NCI-H1930 (cell line): ENCODE measurements at places on chromosomes 6 and 20.

DNA sequence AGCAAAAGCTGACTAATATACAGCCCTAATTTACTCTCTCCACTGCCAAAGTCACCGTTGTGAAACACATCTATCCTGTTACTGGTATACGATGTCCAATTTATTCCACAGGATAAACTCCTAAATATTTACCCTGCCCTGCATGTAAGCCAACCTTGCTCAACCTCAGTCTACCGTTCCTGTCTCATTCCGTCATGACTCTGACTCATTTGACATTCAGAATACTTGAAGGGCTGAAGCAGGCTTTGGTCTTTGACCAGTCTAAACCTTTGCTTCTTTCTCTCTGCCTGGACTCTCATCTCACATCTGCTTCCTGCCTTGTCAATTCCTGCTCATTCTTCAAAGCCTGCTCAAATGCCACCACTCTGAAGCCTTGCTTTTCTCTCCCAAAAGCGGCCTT lies 157.5 kb downstream of the SCP2D1 start:
- DNase-seq, result no peak

- no peak for DNase-seq
Measured at GRCh38 chr6:11210386-11211138, 21.9 kb downstream of the NEDD9 start.

DNA sequence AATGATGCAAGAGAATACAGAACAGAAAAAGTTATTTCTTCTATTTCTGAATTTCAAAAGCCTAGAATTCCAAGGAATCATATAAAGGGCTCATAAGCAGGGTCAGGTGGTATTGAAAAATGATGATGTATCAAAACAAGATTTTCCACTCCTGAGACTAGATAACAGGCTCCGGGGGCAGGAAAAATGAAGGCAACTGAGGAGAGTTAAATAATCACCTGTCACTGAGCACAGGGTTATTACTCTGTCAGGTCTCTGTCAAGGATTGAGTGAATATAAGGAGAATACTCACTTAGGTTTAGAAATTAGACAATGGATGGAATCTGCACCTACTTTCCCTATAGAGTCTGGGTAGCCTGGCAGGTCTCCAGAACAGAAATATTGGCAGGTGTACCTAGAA lies 76.1 kb upstream of the KHDRBS2 start:
- DNase-seq, result no peak

DNA sequence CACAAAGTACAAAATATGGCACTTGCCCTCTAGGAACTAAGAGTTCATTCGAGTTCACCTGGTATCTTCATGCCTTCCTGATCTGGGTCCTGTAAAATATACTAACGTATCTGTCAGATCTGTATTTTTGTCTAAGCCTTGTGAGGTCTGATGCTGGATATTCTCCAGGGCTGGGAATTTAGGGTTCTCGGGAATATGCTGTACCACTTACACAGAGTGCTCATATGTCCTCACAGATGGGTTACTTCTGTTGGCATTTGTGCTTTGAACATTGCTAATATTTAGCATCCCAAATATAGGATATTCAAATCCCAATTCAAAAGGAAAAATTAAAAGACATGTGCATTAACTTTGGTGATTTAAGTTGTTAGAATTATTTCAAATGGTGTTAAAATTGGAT lies 122.0 kb downstream of the DNAH8 start:
- no peak for DNase-seq

- no peak for DNase-seq
Measured at GRCh38 chr20:43938932-43939761, 24.5 kb downstream of the TOX2 start.

GRCh38 chr6:354631-355280 lies 36.8 kb upstream of the IRF4 start:
- no peak for DNase-seq

GRCh38 chr20:14005996-14006395 lies 10.7 kb downstream of the MACROD2 start:
- DNase-seq, result no peak

DNA sequence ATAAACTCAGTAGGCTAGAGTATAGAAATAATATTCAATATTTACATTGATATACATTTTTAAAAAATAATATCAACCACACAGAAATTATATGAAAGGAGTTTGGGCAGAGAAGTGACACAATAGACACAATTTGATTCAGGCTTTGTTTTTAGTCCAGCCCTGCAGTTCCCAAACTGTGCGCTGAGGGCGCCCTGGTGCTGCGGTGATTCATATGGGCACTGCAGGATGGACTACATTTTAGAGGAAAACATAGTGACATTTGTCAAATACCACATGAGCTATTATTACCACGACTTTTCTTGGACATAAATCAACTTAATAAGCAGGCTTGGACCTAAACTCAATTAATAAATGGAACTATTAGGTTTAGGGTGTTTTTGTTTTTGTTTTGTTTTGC lies 364.3 kb upstream of the ID4 start:
- no peak for DNase-seq

- DNase-seq, result no peak
Measured at GRCh38 chr6:11271228-11272020, 39.0 kb upstream of the NEDD9 start.

GRCh38 chr6:87093199-87093598 lies 1.7 kb downstream of the CGA start:
- DNase-seq, result no peak

DNA sequence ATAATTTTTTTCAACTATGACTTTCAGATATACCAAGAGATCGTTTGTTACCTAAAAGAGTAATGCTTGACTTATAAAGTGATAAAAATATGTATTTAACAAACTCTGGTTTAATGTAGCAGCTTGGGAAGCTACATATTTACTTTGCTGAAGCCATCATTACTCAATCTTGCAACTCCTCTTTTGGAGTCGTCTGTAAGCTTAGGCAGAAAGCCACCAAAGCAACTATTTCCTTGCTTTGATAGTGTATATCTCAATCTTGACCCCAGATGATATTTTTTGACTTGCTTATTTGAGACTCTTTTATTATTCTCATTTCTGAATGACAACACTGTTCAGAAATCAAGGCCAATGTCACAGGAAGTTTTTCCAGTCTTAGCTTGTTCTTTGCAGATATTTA lies 183.0 kb downstream of the SAMD5 start:
- no peak for DNase-seq

DNA sequence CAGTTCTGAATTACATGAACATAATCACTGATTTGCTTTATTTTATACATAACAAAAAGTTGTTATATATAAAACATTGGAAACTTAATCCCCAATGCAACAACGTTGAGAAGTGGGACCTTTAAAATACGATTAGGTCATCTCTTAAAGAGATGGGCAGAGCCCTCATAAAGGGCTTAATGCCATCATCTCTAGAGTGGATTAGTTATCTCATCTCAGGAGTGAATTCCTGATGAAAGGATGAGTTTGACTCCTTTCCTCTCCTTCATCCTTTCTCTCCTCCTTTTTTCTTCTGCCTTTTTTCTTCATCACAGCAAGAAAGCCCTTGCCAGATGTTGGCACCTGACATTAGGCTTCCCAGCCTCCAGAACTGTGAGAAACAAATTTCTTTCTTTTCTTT lies 13.9 kb downstream of the HLA-DOA start:
- no peak for DNase-seq

- peak; percentile 90 for DNase-seq
Measured at GRCh38 chr6:56802584-56802983, 152.3 kb upstream of the BEND6 start.

DNA sequence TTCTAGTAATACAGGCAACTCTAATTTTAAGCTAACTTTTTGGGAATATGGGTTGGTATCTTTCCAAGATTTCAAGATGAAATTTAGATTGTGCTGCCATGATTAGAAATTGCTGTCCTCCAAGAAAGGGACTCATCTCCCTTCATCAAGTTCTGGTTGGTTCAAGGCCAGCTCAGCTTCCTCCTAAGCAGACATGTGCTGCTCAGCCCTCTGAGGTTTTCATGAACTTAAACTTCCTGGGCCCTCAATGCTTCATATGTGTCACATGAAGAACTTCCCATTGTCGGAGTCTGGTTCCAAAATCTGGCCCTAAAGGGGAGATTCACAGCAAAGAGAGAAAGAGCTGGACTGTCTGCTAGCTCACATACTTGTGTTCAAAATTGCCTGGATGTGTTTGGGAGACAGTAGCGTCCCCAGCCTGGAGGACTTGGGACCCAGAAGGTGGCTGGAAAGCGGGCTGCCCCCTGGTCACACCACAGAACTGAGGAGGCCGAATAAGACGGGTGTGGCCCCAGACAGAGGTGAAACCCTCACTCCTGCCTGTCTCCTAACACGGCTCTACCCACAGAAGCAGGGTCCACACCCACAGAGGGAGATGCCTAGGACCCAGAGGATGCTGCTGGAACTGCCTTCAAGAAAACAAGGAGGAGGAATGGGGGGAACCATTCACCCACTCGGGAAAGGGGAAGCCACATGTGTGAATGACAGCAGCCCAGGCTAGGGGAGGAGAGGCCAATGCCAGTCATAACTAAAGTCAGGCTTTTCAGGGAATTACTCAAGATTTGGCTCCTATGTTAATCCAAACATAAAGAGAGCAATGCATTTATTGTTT lies 54.3 kb upstream of the GPR31 start:
- DNase-seq, result no peak

DNA sequence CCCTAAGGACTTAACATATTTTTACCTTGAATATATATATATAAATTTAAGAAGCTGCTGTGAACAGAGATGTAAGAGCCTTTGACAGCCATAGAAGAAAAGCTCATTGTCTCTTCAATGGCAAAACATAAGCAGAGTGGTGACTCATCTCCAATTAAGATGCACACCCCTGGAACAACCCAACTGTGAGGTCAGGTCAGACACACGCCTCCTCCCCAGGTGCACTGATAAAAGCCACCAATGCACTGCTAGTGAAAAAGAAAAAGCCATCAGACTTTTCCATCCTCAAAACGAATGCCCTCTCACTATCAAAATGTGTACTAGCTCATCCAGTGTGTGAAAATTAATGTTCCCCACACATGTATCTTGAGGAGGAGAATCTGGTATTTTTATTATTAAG lies 100.1 kb downstream of the SMLR1 start:
- no peak for DNase-seq

DNA sequence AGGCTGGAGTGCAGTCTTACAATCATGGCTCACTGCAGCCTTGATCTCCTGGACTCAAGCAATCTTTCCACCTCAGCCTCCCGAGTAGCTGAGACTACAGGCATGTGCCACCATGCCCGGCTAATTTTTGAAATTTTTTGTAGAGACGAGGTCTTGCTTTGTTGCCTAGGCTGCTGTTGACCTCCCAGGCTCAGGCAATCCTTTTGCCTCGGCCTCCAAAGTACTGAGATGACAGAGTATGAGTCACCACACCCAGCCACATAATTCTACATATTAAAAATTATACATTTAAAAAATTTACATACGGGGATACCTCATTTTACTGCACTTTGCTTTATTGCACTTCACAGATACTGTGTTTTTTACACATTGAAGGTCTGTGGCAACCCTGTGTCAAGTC lies 115.1 kb downstream of the MAN1A1 start:
- DNase-seq, result no peak
